ENCODE measurements at places on chromosomes 7 and 10.
A peak's percentile ranks its signal among the peaks of the same experiment; 100 is the strongest.

GRCh38 chr7:80609751-80610150 lies 28.7 kb upstream of the CD36 start:
- DNase-seq, result no peak

GRCh38 chr7:92665926-92666325 lies 75.7 kb upstream of the FAM133B start:
- DNase-seq, result no peak

GRCh38 chr7:74059681-74060588 lies 23.7 kb upstream of the LIMK1 start:
- DNase-seq, result peak; percentile 68

GRCh38 chr7:40047661-40048060 lies 86.8 kb downstream of the MPLKIP start:
- no peak for DNase-seq

DNA sequence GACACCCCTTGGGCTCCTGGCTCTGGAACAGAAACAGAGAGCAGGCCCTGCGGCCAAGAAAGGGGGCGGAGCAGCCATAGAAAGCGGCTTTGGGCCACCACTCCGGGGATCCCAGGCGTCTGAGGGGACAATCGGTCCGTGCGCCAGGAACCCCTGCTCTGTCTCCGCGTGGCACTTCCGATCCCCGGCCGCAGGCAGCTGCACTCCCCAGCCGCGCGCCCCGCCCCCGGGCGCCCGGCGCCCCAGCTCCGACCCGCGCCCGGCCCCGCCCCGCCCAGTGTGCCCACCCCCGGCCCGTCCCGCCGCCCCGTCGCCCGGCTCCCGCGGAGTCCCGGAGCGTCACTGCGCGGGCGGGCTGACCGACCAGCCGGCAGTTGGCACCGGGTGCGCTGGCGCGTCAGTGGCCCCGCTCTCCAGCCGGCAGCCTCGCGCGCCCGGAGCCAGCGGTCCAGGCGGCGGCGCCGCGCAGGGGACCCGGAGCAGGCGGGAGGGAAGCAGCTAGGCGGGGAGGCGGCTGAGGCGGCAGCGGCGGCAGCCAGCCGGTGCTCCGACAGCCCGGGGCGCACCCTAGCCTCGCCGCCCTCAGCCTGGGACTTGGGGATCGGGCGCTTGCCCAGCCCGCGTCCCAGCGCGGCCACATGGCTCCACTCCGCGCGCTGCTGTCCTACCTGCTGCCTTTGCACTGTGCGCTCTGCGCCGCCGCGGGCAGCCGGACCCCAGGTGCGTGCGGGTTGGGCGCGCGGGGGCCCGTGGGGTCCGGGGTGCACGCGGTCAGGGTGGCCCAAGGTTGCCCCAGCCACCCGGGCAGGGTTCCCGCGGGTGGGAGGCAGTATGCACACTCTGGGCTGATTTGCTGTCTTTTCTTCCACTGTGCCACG lies at the start of gene ADAMTS14:
Gene ADAMTS14, plus strand, starts transcription at position 342 of the 878 bp plus-strand sequence. Its CDS starts 297 bp downstream, at position 639.
- no peak for DNase-seq

GRCh38 chr10:4213441-4213840 lies 428.4 kb upstream of the KLF6 start:
- DNase-seq, result no peak

- no peak for DNase-seq
Observed at GRCh38 chr7:18859318-18859717, 258.1 kb downstream of the TWIST1 start.

DNA sequence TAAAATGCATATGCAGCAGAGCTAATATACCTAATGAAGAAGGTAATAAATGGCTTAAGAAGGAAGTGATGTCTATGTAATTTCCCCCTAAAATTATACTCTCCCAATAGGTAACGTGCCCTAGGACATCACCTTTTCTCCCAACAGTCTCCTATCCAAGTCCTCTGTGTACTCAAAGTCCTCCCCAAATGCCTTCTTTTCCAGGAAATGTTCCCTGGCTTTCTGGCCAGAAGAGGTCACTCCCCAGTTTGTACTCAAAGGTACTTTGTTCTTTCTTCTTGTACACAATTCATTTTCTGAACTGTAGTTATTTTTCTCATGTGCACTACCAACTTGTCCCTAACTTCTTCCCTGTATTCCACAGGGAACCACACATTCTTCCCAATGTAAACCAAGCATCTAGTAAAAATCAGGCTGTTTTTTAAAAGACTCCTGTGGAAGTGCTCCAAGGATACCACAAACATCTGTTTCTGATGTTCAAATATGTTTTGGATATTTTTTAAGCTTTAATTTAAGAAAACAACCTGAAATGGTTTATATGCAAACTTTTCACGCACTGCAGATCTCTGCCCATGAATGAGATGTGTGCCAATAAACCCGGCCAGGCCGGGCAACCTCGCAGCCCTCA lies 262.3 kb upstream of the KLF14 start:
- DNase-seq, result no peak

DNA sequence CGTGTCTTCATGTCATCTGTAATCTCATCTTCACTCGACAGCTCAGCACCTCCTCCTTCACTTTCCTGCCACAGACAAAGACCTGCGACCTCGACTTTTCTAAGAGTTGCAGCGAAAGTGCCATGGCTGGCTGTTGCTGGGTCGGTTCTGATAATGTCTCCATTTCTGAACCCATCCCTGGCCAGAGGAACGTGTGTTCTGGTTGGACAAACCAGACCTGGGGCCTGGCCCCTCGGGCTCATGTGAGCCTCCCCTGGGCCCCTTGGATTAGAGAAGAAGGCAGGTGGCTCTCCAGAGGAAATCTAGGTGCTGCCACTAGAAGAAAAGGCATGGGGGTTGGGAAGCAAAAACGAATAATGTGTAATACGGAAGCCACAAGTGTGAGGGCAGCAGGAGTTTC lies 273.7 kb downstream of the GLRX3 start:
- DNase-seq, result no peak

DNA sequence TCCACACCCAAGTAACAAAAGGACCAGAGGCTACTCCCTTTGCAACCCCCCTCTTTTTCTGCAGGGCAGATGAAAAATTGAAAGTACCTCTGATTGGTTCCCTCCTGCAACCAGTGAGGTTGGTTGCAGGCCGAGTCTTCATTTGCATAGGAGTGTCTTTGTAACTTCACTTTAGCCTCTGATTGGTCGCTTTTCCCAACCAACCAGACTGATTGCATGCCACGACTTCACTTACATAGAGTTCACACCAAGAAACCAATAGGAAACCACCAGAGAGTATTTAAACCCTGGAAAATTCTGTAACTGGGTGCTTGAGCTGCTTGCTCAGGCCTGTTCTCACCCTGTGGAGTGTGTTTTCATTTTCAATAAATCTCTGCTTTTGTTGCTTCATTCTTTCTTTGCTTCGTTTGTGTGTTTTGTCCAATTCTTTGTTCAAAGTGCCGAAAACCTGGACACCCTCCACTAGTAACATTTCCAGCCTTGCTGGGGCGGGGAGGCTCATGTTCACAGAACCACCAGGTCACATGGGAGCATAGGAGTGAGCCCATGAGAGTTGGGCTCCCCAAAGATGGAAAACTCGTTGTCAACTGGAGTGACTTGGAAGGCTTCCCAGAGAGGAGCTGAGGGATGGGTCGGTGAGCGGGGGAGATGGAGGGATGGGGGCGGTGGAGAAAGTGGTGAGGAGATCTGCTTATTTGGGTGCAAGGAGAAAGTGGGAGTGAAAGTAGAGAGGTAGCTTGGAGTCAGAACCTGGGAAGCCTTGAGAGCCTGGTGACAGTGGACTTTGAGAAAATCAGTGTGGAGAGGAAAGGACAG lies 223.6 kb downstream of the GFRA1 start:
- no peak for DNase-seq

DNA sequence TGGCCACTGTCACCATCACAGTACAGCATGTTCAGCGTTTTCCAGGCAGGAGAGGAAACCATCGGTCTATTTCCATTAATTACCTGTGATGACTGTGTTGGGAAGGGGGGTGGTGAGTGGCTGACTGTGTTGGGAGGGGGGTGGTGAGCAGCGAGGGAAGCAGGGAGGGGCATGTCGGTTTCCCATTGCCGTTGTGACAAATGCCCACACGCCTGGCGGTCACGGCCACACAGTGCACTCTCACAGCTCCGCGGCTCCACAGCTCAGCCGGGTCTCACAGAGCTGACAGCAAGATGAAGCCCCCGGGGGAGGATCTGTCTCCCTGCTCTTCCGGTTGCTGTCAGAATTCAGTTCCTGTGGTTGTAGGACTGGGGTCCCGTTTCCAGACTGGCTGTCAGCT lies 39.0 kb downstream of the AP5Z1 start:
- DNase-seq, result no peak

DNA sequence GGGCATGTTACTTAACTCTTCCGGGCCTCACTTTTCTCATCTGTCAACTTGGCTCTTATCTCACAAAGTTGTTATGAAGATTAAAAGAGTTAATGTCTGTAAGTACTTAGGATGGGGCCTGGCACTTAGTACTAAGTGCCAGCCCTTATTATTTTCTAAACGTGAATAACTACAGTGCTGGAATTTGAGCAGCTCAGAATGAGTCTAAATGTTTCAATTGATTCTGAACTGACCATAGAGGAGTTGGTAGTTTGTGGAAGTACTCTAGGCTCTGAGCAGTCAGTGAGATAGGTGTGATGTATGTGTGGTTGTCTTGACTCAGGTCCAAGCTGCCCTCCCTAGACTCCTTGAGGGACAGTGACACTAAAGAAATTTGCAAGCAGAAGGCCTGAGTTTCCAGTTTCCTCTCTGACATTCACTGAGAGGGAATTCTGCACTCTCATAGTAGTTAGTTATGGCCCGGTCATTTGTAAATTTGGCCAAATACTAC lies 18.5 kb upstream of the JAZF1 start:
- DNase-seq, result no peak

DNA sequence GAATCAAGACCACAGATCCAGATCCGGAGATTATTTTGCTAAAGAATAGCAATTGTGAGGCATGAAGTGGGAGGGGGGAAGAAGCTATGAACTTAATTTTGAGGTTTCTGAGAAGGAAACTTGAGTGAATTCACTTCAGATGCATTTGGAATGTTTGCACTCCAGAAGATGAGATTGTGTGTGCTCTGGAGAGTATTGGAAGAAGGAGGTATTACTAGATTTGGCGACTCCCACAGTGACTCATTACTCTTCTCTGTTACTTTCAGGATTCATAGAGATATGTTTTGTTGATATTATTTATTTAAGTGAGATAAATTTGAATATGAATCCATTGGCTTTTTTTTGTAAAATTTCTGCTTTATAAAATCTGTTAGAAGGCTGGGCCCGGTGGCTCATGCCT lies 80.7 kb downstream of the ANKRD30A start:
- DNase-seq, result no peak

DNA sequence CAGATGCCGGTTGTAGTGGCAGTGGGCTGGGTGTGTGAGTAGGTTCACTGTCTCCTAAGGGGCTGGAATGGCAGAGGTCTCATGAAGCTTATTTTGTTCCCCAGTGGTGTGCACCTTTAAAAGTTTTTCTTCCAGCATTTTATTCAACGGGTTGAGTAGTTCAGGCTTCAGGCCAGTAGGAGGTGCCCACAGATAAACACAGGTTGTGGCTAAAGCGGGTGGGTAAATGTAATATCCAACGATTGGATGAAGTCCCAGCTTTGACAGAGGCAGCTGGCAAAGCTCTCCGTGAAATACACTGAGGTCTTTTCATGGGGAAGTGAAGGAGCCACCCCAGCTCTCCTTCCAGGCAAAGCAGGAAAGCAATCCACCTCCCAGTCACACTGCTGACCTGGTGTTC lies 339.8 kb upstream of the LRRTM3 start:
- no peak for DNase-seq

- no peak for DNase-seq
Observed at GRCh38 chr10:44956226-44956625, 3.4 kb upstream of the RASSF4 start.

DNA sequence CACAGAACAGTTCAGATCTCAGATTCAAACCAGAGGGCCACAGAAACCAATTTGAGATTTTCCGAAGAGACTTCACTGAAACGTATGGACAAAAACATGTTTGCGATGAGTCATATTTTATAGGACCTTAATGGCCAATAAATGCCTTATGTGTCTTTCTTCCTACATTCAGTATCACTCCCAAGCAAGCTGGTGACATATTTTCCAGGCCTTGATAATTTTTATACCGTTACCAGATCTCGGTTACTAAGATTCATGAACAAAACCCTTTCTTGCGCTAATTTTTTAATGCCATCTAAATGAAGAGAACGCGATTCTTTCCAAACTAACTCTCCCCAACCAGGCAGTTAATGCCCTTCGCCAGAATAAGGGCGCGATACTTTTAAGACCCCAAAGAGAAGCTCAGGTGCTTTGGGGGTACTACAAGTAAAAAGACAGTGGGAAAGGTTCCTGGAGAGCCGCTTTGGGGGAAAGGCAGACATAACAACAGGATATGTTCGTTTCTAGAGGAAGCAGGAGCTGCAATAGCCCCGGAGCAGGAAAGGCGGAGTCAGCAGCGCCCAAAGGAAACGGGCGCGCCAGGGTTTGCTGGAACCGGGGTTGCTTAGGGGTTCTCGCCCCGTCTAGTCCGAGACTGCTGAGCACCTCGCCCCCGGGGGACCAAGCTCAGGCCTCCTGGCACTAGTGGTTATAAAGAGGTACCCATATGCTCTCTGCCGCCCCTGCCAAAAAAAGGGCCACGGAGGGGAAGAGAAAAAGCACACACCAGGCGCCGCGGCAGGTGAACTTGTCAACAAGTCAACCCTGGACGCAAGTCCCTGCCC lies 884 bp downstream of the ICA1 start:
- peak; percentile 56 for DNase-seq

DNA sequence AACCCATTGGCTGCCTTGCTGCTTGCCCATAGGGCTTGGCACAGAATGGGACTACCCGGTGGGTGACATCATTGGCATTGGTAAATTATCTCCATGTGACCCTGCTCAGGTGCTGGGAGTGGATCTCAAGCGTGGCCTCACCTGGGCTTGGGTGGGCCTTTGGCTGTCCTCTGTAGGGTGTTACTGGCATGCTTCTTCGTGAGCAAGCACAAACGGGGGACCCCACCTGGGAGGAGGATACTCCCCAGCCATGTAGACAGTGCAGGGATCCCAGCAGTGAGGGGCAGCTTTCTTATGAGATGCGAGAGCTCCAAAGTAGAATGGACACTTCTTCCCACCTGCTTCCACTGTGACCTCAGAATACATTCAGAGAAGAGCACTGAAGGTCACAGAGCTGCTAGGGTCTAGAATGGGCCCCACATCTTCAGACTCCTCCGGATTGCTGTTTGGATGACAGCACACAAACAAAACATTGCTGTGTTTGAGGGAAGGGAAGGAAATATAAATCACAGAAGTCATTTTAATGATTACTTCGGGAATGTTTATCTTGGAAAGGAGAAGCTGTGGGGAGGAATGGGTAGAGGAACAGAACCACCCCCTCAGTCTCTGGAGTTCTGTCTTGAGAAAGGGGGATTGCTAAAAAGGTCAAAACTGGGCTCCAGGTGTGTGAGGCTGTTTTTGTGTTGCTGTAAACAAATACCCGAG lies 75.9 kb downstream of the SH2D4B start:
- DNase-seq, result no peak

DNA sequence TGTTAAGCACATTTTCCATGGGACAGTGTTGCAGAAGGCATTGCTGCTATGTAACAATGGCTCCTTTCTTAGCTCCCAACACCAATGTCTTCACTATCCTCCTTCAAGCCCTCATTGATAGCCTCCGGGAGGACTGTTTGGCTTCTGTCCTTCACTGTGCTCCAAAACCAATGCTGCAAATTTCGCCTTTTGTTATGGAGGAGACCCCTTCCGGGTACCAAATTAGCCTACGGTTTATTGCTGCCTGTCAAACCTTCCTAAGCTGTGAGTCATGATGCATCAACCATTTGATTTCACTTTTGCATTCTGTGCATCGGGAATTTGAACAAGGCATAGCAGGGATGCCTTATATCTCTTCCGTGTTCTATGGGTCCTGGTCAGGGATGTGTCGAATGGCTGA lies 432.9 kb downstream of the GATA3 start:
- DNase-seq, result no peak

- DNase-seq, result no peak
Observed at GRCh38 chr7:50287129-50287528, 17.4 kb upstream of the IKZF1 start.

Data from NCI-H1105 (cell line).